ENCODE measurements at places on chromosomes 7 and 10.

DNA sequence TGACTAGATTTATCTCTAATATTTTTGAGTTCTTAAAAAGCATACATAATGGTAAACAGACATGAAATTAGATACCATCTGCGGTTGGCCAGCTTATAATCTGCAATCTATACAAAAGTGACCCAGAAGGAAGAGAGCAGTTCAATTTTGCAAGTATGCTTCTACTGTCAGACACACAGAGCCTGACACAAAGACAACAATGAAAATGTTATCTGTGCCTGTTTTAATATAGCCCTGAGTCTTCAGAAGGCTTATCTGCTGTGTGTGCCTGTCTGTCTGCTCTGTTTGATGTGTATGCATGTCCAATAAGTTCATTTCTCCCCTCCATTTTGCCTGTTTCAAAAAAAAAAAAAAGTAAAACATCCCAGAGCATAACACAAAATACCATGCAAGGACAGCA, 73.3 kb upstream of the FHIP2A start:
- no peak for DNase-seq

GRCh38 chr10:114911052-114911711, 26.8 kb upstream of the TRUB1 start:
- DNase-seq, result no peak

DNA sequence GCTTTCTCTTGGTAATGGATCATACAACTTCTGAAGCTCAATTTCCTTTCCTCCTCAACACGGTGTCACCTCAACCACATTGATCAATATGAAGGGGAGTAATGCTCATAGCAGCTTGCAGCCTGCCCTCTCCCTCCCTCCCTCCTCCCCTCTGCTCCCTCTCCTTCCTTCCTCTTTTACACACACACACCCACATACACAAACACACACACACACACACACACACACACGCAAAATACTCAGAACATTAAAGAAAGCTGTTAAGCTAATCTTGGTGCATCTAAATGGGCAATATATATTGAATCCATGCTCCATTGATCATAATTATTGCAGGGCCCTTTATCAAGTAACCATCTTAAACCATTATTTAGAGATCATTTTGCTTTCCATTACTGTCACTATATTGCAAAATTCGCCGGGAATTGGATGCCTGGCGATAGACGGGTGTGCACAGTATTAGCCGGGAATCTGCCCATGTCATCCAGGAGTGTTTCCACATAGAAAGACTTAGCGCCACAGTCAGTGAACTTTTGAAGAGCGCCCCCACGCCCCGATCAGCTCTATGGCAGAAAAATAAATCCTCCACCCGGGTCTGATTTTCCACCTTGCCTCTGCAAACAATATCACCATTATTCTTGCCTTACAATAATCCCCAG, 122.0 kb downstream of the PRLHR start:
- no peak for DNase-seq

GRCh38 chr10:63935705-63936104, 414.5 kb downstream of the REEP3 start:
- no peak for DNase-seq

DNA sequence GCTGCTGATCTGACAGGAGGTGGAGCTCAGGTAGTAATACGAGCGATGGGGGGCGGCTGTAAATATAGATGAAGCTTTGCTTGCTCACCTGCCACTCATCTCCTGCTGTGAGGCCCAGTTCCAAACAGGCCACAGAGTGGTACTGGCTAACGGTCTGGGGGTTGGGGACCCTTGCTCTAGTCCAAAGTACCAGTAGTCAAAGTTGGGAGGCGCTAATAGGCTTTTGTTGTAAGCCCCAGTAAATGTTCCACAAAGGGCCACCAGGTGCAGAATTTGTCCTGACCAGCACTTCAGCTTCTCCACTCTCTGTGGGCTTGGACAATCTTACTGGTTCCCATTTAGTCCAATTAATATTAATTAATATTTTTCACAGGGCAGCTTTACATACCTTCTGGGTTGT, 206.6 kb downstream of the ACTR3B start:
- no peak for DNase-seq

DNA sequence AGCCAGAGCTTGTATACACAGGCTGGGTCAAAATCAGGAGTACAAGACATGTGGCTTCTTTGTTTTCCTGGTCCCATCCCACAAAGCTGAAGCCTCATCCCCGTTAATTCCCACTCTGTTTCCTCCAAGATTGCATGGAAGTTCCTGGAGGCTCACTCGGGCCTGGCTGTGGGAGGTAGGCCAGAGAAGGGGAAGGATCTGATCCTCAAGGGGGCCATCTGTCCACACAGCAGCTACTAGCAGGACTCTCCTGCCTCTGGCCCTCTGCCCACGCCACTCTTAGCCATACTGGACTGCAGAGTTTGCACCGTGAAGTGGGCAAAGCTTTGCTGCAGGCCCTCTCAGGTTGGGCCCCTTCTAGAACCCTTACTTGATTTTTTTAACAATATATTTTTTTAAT, 160.6 kb downstream of the FGFR2 start:
- no peak for DNase-seq

DNA sequence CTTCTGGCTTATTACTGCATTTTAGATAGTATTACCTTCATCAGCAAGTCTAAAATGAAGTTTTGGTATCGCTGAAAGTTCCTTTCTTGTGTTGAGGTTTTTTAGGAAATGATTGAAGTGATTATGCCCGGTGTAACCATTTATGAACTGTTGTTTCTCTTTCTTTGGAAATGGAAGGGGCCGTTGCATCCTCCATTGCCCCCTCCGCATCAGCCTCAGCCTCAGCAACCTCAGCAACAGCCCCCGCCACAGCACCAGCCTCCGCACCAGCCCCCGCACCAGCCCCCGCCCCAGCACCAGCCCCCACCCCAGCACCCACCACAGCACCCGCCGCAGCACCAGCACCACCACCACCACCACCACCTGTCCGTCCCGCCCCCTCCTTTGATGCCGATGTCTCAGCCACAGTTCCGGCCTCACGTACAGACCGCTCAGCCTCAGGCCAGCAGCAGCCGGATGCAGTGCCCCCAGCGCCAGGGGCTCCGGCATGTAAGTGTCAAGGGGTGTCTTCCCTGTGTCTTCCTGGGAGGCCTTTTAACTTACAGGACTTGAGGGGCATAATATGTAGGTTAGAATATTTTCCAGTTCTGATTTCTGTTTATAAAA, 72.6 kb downstream of the SHH start:
- DNase-seq, result no peak

GRCh38 chr7:64888561-64888900, 14.5 kb upstream of the ZNF273 start:
- no peak for DNase-seq

- DNase-seq, result no peak
Observed at GRCh38 chr10:97580421-97581367, 3.5 kb upstream of the HOGA1 start.

DNA sequence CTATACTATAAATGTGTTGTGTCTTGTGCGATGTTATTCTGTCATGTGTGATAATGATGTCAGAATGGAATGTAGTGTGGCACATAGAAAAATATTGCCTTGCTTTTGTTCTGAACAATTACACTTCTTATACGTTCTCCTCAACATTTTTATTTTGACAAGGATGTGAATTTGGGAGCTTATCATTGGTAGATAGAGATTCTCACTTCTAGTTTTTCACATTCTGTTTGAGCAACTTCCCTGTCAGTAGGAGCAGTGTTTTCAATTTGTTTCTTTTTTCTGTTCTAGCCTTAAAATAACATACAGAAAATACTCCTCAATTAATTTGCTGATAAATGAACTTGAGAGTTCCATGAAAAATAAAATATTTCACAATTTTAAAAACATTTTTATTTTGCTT, 17.6 kb downstream of the SUN3 start:
- no peak for DNase-seq

GRCh38 chr7:81768951-81769778, 682 bp downstream of the HGF start:
- DNase-seq, result no peak

GRCh38 chr7:27677912-27678612, 15.4 kb upstream of the HIBADH start:
- no peak for DNase-seq
